ENCODE measurements at places on chromosomes 2 and 18.

DNA sequence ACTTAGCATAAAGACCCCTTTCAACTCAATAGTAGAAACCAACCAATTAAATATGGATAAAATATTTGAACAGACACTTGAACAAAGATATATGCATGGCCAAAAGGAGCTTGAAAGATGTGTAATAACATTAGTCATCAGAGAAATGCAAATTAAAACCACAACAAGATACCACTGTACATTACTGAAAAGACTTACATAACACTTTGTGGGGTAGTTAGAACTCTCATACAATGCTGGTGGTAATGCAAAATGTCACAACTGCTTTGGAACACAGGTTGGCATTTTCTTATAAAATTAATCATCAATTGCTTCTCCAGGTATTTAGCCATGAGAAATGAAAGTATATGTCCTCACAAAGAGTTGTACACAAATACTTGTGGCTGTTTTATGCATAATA, 60.7 kb downstream of the TTC27 start:
- no peak for DNase-seq

- DNase-seq, result no peak
Observed at GRCh38 chr2:70658476-70658875, 104.8 kb upstream of the TGFA start.

GRCh38 chr2:99472600-99472960, 17.2 kb downstream of the REV1 start:
- DNase-seq, result no peak

- peak; percentile 54 for DNase-seq
Observed at GRCh38 chr2:144331674-144332355, 188.1 kb downstream of the ZEB2 start.

DNA sequence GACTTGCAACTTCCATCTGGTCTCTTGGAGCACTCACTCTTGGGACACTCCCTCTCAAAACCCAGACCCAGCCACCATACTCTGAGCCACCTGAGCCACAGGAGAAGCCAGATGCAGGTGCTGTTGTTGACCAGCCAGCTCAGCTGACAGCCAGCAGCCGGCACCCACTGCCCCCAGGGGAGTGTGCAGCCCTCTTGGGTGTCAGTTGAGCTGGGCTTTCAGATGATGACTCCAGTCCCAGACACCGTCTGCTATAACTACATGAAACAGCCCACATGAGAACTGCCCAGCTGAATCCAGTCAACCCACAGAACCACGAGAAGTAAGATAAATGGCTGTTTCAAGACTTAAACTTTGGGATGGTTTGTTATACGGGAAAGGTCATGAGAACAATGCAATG, 10.7 kb upstream of the IGFBP2 start:
- DNase-seq, result no peak

DNA sequence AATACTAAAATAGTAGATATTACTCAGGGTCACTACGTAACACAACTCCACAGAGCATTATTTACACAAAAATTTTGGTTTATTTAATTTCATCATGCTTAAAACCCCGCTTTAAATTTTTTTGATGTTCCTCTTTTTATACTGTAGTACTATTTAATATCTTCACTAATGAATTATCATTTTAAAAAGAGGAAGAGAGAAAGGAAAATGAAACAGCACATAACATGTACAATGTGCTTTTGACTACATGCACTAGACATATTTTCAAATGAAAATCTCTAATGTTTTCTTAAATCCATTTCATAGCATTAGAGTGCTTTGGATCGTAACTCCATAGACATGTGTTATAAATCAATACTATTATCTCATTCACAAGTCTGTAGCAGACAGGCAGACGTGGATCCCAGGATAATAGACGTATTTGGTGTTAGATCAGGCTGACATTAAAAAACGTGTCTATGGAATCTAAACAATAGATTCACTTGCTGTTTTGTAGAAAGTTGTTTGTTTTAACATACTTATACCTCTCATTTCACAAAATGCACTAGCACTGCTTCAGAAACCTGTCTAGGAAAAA, 897.0 kb downstream of the CPS1 start:
- no peak for DNase-seq

DNA sequence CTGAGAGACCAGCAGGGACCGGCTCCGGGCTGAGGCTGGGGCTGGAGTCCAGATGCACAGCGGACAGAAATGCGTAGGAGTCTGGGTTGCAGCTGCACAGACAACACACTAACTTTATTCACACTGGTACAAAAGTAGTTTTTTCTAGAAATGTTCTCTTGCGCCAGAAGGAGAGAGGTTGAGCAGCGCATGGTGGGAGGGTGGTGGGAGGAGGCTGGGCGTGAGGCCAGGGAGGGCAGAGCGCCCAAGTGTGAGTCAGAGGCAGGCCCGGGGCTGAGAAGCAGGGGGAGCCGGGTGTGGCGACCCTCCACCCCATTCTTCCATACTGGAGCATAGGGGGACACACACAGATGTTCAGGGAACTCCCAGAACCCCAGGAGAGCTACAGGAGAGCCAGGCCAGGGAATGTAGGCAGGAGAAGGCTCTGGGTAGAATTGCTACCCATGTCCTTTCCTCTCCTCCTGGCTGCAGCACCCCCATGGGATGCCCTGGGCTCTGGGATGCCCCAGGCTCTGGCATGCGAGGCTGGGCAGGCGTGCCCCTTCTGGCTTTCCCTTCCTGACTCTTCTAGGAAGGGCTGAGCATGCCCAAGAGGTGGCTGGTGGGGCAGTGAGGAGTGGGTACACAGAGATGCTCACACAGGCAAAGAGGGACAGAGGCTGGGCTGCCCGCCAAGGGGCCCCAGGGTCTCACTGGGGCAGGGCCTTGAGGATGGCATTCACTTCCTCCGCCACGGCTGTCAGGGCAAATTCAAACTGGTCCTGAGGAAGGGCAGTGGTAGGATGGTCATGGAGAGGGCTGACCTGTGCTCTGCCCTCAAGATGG, 10.6 kb downstream of the DNAJB2 start:
- DNase-seq, result no peak

DNA sequence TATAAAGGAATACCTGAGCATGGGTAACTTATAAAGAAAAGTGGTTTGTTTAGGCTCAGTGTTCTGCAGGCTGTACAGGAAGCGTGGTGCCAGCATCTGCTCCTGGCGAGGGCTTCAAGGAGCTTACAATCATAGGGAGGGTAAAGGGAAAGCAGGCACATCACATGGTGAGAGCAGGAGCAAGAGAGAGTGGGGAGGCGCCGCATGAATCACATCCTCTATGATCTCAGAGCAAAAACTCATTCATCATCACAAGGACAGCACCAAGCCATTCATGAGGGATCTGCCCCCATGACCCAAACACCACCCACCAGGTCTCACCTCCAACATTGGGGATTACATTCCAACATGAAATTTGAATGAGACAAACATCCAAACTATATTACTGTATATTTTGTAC, 32.5 kb downstream of the R3HDM1 start:
- DNase-seq, result no peak

- no peak for DNase-seq
Observed at GRCh38 chr2:72037261-72037666, 110.4 kb downstream of the CYP26B1 start.

DNA sequence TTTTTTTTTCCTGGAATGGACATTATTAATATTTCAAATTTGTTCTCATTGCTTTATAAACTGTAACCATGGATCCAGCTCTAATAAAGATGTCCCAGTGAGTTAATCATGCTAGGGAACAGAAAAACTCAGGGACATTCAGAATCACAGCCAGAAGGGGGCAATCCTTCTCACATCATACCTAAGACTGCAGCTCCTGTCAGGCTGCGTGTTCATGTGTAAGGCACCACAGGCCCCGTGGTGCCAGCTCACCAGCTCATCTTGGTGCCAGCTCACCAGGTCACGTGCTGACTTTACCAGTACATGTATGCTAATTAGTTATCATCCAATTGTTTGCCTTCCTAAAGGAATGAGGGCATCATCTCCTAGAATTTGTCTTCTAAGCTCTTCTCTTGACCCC, 84.7 kb upstream of the NEDD4L start:
- DNase-seq, result no peak

GRCh38 chr2:157443090-157443489, 799 bp downstream of the CYTIP start:
- DNase-seq, result no peak

DNA sequence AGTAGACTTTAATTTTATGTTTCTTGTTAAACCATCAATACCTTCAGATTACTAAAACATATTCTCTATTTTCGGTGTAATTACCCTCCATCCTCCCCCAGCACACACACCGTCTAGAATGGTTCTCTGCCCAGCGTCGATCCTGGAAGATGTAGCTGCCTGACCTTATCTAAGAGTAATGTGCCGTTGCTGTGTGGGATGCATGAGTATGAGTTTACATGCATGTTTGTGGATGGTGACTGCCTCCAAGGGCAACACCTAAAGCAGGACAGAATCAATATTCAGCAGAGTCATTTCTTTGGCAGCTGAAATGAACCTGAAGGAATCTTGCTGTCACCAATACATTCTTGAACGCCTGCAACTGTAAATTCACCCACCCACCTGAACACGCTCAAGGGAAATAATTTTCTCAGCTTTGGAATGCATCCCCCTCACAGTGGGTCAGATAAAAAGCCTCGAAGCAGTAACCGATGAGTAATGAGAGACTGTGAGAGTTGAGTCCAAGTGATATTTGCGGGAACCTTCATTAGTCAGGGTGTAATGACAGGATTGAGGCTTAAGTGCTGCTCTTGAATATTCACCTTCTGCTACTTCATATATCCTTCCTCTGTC, 155.8 kb upstream of the RND3 start:
- DNase-seq, result no peak

- no peak for DNase-seq
Observed at GRCh38 chr2:238653431-238654109, 194.3 kb upstream of the TWIST2 start.

- no peak for DNase-seq
Observed at GRCh38 chr18:48939205-48940097, 11.3 kb downstream of the SMAD7 start.

DNA sequence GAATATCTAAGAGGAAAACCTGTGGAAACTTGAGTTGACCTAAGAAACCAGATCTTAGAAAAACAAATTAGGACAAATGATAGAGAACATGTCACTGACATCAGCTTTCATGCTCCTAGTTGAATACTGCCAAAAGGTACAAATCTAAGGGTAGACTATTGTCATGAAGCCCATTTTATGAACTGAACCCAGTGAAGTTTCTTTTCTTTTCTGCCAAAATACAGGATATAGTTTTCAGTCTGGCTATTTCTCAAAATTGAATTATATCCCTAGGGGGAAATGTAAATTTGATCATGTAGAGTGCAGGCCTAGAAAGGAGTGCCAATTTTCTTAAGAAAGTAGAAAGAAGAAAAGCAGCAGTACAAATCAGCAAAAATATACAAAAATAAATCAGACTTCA, 46.6 kb downstream of the FSIP2 start:
- DNase-seq, result no peak

DNA sequence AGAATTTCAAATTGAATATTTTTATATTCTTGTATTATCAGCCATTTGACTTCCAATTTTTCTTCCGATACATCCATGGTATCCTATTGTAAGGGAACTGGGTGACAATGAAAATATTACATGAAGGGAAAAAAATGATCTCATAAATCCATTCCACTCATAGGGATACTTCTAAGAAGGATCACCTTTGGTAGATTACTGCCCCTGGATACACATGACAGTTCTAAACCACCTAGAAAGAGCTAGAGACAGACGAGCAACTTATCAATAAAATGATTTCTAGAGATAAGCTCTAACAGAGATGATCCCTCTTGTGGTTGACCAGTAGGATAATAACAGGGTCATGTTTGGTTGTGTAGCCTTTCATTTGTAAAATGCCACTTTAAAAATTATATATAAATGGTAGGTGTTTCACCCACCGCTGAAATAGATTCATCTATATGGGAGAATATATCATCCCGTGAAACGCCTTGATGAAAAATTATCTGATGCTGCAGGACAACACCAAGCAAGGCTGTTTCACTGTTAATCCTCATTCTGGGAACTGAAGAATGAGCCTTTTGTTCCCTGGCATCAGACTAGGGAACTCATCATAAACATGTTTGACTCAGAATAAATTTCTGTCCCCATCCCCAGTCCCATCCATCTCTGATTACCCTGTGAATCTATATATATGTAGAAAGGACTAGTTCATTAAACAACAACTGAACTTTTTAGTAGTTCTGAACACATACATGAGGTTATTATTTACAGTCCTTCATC, 180.0 kb downstream of the TCF4 start:
- no peak for DNase-seq

DNA sequence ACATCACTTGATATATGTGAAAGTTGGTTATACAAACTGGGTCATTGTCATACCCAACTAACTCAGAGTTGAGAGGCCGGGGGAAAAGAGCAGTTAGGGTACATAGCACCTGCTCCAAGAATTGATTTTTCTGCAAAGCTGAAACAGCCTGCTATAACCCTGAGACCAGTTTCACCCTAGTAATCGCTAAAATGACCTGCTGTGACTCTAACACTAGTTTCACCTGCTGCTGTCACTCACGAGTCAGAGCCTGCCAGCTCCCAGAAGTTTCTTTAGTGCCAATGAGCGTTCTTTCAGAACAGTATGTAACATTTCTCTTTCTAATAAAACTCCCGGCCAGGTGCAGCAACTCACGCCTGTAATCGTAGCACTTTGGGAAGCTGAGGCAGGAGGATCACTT, 28.0 kb downstream of the SRSF7 start:
- DNase-seq, result no peak

DNA sequence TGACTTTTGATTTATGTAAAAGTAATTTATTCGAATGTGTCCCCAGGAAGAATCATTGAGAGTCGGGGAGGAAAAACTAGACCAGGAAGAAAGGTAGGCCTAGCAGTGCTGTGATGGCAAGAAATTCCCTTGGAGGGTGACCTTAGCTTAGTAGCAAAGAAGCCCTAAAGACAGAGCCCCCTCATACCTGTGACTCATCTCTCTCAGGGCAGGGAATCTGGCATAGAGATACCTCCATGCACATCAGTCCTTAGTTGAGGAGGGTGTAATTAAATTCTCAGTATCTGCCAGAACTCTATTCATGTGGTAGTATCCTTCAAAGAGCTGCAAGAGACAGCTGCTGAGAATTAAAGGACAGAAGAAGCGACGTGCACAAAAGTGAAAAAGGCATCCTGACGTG, 360.3 kb downstream of the FBXO15 start:
- DNase-seq, result no peak

DNA sequence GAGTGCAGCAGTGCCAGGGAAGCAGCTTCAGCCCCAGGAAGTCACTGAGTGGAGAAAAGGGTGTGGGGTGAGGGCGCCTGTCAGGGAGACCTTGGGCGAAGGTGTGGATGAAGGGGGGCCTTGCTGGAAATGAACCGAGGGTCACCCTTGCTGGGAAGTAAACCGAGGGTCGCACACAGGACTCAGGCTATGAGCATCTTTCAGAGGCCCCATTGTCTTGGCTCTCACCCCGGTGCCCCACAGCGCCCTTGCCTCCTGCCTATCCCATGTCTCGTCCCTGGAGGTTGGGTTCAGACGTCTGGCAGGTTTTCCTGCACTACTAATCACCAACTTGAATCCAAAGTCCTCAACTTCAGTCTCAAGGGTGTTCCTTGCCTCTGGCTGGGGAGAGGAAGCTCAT, 122.8 kb upstream of the PXDN start:
- no peak for DNase-seq

Data from activated T-cell treated with anti-CD3 and anti-CD28 coated beads for 1 hour (primary cell).